ENCODE measurements at places on chromosomes 1 and 21.

GRCh38 chr1:154881820-154882535, 11.9 kb upstream of the KCNN3 start:
- DNase-seq = no peak

- DNase-seq = peak; percentile 47
Observed at GRCh38 chr1:27489501-27489972, 430 bp downstream of the WASF2 start.

DNA sequence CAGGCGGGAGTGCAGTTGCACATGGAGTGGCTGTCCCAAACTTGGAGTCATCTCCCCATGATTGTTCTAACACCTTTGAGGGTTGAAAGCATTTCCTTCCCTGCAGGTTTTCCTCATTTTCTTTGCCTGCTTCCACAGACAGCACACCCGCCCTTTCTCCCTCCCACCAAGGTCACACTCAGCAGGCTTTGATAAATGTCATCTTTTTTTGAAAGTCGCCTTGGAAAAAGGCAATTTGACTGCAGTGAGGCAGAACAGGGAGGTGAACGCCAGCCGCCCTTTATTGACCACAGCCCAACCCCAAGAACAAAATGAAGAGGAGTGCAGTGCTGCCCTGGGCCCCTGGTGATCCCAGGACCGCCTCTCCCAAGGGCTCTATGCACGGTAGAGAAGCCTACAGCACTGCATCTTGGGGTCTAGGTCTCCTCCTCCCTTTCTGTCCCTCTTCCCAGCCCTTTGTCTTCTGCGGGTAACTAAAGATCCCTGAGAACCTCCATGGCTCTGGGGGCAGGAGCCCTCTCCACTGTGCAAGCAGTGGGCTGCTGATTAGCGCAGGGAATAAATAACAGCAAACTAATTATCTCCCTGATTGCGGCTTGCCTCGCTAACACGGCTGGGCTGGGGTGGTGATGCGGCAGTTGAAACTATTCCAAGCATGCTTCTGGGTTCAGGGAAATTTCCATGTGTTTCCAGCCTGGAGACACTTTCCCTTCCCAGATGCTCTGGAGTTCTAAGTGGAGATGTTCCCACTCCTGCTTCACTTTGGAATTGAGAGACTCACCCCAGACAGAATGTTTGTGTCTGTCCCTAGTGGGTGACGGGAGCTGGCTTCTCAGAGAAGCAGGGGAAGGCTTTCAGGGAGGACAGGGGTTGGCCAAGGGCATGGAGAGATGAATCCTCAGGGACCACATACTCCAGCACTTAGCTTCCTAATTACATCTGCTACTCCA, 11.8 kb upstream of the AMIGO1 start:
- DNase-seq = no peak

- peak; percentile 96 for DNase-seq
Observed at GRCh38 chr1:51518033-51518585, 957 bp downstream of the EPS15 start.

GRCh38 chr1:207748737-207749528, 2.9 kb upstream of the CD46 start:
- no peak for DNase-seq

DNA sequence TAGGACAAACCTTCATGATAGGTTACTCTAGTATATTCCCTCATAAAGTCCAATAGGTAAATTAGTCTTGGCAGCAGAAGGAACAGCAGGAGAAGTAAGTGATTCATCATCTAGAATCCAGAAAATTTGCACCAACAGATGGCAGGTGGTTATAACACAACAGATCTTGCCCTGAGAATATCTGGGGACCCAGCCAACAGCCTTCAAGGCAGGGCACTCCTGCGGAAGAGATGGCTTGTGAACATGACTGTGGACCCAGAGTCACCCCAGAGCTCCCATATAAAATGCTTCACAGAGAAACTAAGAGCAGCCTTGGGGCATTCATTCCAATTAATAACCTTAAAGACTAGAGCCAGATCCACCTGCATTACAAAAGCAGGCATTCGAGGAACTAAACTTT, 7.9 kb upstream of the PLA2G2C start:
- peak; percentile 22 for DNase-seq

DNA sequence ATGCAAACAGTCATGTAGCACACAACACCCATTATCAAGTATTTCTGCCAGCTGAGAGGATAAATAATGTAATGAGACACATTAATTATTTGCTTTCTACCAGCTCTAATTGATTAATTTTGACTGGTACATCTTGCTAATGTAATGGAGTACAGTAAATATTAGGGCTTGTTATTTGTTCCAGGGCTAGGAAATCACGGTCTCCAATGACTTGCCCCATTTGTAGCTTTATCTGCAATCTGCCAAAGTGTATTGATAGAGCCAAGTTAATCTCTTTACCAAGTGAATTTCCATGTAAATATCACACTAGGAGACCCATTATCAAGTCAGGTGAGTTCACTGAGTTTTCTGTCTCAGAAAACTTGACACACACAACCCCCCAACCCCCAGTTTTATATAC, 55.1 kb downstream of the RGS13 start:
- DNase-seq = no peak

- no peak for DNase-seq
Observed at GRCh38 chr1:116308276-116308675, 64.8 kb upstream of the ATP1A1 start.

DNA sequence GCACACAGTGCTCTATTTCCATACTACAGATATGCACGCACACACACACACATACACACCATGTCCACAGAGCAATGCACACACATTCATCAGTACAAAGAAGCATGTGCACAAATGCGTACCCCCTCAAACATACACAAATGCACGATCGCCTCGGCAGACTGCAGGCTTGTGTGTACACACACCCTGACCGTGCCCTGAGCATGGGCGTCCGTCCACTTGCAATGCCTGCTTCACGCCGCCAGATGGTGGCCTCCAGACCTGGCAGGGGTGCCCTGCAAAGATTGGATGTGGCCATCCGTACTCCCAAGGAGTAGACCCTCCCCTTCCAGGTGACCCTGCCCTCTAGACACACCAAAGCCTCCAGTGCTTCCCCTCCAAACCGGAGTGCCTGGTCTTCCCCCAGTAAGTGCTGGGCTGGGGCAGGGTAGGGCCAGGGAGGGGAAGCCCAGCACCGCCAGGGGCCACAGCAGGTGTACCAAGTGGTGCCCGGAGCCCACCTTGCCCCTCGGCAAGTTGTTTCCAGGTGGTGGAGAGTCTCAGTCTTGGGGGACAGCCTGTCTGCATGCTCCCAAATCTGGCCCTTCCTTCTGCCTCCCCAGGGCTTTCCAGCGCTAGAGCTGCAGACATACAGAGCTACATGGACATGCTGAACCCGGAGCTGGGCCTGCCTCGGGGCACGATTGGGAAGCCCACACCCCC, 20.6 kb downstream of the ESPN start:
- peak; percentile 44 for DNase-seq

DNA sequence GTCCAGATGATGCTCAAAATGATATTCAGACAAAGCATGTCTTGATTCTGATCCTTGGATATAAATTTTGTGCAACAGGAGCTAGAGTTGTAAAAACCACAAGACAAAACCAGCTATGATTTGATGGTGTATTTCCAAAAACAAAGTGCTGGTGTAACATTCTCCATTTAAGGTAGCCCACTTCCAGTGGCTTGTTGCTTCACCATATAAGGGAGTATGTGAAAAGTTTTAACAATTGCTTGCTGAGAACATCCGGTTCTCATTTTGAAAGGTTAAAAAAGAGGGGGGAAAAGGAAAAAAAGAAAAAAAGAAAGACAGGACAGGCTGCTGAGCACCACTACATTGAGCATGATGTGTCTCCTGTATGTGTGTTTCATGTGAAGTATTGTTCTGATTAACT, 123.6 kb downstream of the MACF1 start:
- no peak for DNase-seq

- peak; percentile 72 for DNase-seq
Observed at GRCh38 chr1:196517193-196517592, 91.0 kb downstream of the KCNT2 start.

DNA sequence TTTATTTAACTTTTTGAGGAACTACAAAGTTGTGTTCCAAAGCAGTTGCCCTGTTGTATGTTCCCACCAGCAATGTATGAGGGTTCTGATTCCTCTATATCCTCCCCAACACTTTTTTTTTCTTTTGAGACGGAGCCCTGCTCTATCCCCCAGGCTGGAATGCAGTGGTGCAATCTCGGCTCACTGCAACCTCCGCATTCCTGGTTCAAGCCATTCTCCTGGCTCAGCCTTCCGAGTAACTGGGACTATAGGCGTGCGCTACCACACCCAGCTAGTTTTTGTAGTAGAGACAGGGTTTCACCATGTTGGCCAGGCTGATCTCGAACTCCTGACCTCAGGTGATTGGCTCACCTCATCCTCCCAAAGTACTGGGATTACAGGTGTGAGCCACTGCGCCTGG, 60.4 kb upstream of the ENAH start:
- no peak for DNase-seq

DNA sequence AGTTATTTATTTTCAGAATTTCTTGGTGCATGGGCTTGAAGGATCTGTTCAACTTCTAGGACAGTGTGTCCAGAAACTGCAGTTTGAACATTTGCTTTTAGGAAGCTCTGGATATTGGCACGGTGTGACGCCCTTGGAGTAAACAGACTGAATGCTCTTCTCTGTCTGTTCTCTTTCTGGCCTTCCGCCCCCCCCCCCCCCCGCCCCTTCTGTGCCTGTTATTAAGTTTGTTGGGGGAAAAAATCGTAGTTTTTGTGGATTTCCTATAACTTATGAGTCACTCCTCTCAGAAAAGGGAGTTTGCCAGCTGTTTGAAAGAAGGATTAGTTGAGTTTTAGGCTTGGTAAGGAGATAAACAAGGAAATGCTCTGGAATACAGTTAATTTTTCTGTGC, 1.2 kb downstream of the KCTD3 start:
- DNase-seq = peak; percentile 44

GRCh38 chr21:42164818-42165217, 54.1 kb upstream of the ABCG1 start:
- no peak for DNase-seq

- DNase-seq = no peak
Observed at GRCh38 chr1:17089506-17089905, 29.7 kb downstream of the PADI2 start.

- DNase-seq = no peak
Observed at GRCh38 chr21:46211786-46212720, 16.5 kb downstream of the LSS start.

Measured in hematopoietic multipotent progenitor cell treated with erythropoietin and hydrocortisone succinate and interleukin-3 and kit ligand, for 8 days (in vitro differentiated cells).